ENCODE measurements at places on chromosomes 12 and 14. TPM values are rescaled to one million over a fixed set of nuclear protein-coding genes. Genes with fewer than 3 reads are reported as not detected.

DNA sequence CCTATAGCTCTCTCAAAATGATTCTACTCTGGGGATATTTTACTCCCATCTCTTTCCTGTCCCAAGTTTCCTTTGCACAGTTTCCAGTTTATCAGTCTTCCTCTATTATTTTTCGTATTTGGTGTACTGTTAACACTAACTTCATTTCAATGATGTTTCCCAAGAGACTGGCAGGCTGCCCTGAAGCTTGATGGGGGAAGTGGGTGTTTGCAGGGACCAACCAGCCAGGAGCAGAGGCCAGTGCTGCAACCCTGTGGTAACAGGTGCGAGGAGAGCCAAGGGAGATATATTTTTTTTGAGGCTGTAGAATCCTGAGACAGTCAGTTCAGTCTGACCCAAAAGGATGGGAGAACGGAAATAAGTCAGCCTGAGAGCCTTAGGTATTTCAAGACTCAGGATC lies 11.8 kb upstream of the CEBPE start:
- H3K4me3 ChIP-seq = no peak overlapping the region
- H3K36me3 ChIP-seq = no peaks in the 10 kb centered on the region
- H3K27ac ChIP-seq = peak overlapping the region; percentile 65
- no peaks in the 10 kb centered on the region for H3K27me3 ChIP-seq
- peaks cover 3% of the 10 kb centered on the region for H3K4me1 ChIP-seq

- H3K4me1 ChIP-seq = no peaks in the 10 kb centered on the region
- no peak overlapping the region for H3K27ac ChIP-seq
- H3K4me3 ChIP-seq = no peak overlapping the region
- H3K36me3 ChIP-seq = no peaks in the 10 kb centered on the region
- DNase-seq = no peak
Observed at GRCh38 chr12:49511410-49511809, 27.4 kb upstream of the KCNH3 start.

DNA sequence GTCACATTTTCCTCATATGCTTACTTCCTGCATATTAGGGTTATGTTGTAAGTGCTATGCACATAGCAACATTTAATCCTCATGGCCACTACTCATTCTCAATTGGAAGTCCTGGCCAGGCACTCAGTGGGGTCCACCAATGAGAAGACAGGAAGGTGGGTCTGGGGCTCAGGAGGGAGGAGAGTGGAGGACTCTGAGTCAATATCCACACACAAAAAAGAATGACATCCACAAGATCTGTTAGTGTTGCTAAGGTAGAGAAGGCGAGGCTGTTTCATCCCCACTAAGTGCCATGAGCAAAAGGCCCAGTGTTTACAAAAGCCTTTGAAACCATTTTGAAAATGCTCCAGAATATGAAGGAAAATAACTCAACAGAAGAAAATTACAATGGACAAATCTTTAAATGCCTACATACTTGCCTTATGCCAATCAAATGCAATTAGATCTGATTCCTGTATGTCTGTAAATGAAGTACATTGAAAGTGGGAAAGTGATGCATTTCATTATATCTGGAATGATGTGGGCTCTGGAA lies 53.9 kb downstream of the EID3 start:
- no peak for DNase-seq
- H3K4me1 ChIP-seq = no peaks in the 10 kb centered on the region
- no peak overlapping the region for H3K4me3 ChIP-seq
- no peaks in the 10 kb centered on the region for H3K27me3 ChIP-seq
- H3K36me3 ChIP-seq = no peaks in the 10 kb centered on the region

GRCh38 chr12:109452489-109452888 lies 24.6 kb downstream of the KCTD10 start:
- no peaks in the 10 kb centered on the region for H3K36me3 ChIP-seq
- H3K4me3 ChIP-seq = no peak overlapping the region
- no peak overlapping the region for H3K27ac ChIP-seq
- no peaks in the 10 kb centered on the region for H3K4me1 ChIP-seq
- DNase-seq = no peak

DNA sequence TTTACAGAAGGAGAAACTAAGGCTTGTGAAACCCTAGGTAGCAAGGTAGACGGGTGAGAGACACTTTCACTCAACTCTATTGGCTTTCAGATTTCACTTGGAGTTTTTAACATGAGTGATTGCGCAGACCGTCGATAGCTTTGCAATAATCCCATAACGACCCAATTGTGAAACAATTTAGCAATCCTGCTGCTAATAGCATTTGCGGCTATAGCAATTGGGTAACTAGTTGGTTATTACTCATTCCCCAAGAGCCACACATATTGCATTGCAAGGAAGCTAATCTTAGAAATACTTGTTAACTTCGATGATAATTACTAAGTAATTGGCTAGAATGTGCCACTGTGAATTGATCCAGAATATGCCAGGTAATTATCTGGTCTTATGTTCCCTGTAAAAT lies 159.9 kb upstream of the NOS1 start:
- no peaks in the 10 kb centered on the region for H3K4me1 ChIP-seq
- no peak overlapping the region for H3K4me3 ChIP-seq
- H3K27me3 ChIP-seq = no peaks in the 10 kb centered on the region
- DNase-seq = no peak
- H3K27ac ChIP-seq = no peak overlapping the region
- no peaks in the 10 kb centered on the region for H3K36me3 ChIP-seq

DNA sequence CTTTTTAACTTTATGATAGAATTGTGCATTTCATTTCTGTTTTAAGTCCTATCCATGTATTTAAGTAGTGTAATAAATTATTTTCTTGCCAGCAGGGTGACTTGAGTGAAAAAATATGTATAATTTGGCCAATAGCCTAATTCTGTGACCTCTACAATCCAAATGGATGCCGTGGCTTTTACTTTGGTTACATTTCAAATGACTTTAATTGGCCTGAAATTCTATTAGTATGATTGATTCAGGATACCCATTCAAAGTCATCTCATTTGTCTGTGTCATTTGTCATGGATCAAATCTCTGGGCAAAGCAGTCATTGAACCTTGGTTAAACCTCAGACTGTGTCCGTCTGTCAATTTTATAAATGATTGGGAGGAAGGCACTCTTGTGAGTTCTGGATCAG lies 29.6 kb downstream of the CRADD start:
- H3K27ac ChIP-seq = no peak overlapping the region
- no peaks in the 10 kb centered on the region for H3K36me3 ChIP-seq
- H3K4me3 ChIP-seq = no peak overlapping the region
- DNase-seq = no peak
- no peaks in the 10 kb centered on the region for H3K4me1 ChIP-seq

DNA sequence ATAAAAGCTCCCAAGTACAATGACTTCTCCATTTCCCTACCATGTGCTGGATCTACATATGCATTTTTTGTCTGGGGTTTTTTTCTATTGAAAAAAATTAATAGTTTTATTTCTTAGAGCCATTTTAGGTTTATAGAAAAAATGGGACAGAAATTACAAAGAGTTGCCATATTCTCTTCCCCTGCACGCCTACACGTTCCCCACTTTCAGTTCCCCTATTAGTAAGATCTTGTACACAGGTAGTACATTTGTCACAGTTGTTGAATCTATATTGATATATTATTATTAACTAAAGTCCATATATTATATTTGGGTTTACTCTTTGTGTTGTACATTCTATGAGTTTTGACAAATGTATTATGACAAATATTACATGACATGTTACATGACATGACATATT lies 35.7 kb downstream of the SIX6 start:
- no peaks in the 10 kb centered on the region for H3K4me1 ChIP-seq
- no peak for DNase-seq
- H3K27ac ChIP-seq = no peak overlapping the region
- no peaks in the 10 kb centered on the region for H3K27me3 ChIP-seq
- H3K36me3 ChIP-seq = no peaks in the 10 kb centered on the region

DNA sequence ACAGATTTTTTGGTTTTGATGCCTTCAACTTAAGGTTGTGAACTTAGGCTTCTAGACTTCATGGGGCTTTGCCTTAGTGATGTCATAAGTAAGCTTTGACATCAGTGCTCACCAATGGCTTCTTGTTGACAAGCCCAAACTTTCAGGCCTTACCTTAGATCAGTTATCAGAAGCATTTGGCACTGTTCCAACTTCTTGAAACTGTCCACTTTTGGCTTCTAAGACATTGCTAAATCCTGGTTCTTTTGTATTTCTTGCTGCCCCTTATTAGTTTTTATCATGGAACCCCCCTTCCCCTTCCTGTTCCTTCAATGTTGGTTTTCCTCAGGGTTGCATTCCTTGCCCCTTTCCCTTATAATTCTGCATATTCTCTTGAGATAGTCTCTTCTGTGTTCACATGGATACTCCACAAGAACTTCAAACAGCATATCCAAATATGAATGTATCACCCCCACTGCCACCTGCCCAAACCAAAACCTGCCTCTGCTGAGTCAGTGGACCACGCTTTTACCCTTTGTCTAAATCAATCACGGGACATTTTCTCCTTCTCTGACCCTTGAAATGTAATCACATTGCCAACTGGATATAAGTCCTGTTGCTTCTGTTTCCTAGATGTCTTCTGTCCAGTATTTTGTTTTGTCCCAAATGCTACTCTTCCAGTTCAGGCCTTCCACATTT lies 7.9 kb downstream of the PFKM start:
- no peak overlapping the region for H3K27ac ChIP-seq
- H3K4me1 ChIP-seq = no peaks in the 10 kb centered on the region
- DNase-seq = no peak

GRCh38 chr14:33564774-33565630 lies 385.9 kb downstream of the EGLN3 start:
- H3K27ac ChIP-seq = no peak overlapping the region
- no peaks in the 10 kb centered on the region for H3K4me1 ChIP-seq
- no peaks in the 10 kb centered on the region for H3K36me3 ChIP-seq
- no peak for DNase-seq
- H3K27me3 ChIP-seq = no peaks in the 10 kb centered on the region

DNA sequence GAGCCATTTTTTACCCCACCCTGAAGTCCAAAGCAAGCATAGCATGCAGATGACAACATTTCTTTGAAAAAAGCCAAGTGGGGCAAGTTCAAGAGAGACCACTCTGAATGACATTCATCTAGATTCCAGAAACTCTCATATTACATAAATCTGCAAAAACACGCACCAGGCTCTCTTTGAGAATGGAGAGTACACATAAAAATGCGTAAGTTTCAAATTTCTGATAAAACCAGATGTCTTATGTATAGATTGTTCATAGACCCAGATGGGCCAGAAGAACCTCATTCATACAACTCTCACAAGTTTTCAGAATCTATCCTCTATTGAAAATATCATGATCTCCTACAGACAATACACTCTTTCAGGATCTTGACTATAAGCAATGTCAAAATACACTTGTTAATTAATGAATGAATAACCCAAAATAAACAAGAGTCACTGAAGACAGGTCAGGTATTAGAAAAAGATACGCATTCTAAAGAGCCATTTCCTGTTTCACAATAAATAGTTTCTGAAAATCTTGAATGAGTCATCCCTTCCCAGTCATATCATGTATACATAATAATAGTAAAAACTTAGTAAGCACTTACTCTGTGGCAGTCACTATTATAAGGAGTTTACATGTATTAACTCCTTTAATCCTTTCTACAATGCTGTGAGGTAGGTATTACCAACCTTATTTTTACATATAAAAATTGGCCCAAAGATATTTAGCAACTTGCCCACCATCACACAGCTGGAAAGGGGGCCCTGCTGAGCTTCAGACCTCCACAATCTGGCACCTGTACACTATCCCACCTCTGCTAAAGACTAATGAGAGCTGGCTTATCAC lies 72.0 kb downstream of the PPP2R5E start:
- H3K4me3 ChIP-seq = no peak overlapping the region
- H3K36me3 ChIP-seq = no peaks in the 10 kb centered on the region
- no peak for DNase-seq
- peak overlapping the region; percentile 39 for H3K27ac ChIP-seq

DNA sequence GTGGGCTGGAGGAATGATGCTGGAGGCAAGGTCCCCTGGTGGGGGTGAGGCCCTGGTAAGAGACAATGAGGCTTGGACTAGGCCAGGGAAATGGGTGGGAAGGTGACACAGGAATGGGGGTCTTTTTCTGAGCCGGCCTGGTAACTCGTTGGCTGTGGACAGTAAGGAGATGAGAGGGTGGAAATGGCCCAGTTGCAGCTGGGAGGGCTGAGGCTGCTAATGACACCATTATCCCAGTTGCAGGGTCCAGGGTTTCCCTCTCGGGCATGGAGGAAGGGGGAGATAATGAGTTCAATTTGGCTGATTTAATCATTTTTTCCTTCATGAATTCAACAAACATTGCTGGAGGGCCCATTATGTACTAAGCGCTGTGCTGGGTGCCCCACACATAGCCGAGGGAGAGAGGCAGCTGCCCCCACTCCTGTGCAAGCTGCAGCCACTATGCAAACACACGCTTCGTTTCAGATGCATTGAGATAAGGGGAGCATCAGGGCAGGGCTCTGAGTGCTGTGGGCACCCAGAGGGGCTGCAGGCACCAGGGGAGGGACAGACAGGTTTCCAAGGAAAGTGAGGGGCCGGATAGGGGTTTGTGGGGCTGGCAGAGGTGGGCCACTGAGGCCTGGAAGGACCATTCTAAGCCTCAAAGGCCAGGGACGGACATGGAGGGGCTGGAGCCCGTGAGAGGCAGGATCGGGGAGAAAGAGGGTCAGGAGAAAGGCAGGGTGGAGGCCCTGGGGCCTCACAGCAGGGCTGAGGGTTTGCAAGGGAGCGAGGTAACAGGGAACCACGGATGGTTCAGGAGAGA lies 43.2 kb upstream of the MEG3 start:
- no peaks in the 10 kb centered on the region for H3K27me3 ChIP-seq
- H3K4me1 ChIP-seq = no peaks in the 10 kb centered on the region
- no peak overlapping the region for H3K4me3 ChIP-seq
- no peak for DNase-seq

DNA sequence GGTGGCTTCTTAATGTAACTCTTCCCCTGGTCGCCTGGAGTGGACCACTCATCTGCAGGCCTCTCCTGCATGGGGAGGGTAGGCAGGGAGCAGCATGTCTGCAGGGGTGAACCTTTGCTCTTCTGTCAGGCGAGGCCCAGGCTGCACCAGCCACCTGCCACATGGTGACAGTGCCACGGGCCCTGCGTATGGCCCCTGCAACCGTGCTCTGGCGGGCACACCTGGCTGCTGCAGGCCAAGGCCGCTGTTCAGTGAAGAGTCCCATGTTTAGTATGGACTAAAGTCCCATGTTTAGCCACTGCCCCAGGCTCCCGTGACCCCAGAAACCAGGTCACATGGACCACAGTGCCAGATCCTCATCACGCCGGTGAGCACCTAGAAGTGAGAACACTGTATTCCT lies 187.0 kb downstream of the ADGRD1 start:
- no peak overlapping the region for H3K27ac ChIP-seq
- no peaks in the 10 kb centered on the region for H3K36me3 ChIP-seq
- DNase-seq = no peak
- no peak overlapping the region for H3K4me3 ChIP-seq

DNA sequence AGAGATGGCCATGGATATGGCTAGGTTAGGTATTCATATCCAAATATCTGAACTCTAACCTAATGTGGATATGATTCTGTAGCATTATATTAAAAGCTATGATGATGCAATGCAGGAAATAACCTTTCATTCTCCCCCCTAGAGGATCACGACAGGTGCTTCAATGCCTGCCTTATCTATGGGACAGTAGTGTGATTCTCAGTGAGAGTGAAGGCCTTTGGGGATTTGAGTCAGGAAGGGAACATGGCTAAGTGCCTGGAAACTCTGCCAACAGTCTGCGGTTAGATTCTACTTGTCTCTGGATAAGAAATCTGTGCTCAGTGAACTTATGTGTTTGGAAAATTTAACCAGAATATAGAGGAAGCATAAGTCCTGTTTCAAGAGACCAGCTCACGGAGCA lies 81.8 kb downstream of the SLC38A1 start:
- no peak overlapping the region for H3K4me3 ChIP-seq
- no peaks in the 10 kb centered on the region for H3K4me1 ChIP-seq
- peak overlapping the region; percentile 35 for H3K27ac ChIP-seq

The SRGAP1 gene
- total RNA-seq = 58.7 TPM

The NFYB gene
- total RNA-seq = 51.1 TPM

The NPAS3 gene
- 0.96 TPM for total RNA-seq

The SERPINA3 gene
- total RNA-seq = 1,497 TPM

The GOLGA3 gene
- 51.7 TPM for total RNA-seq

The KITLG gene
- 31.8 TPM for total RNA-seq

The KRT8 gene
- 4.6 TPM for total RNA-seq

The RAB21 gene
- total RNA-seq = 22.1 TPM
